Skeletal muscle cell (primary cell): ENCODE measurements at places on chromosomes 16 and 17.
A peak's percentile ranks its signal among the peaks of the same experiment; 100 is the strongest.

- DNase-seq: no peak
These were observed 120.2 kb downstream of the RAP1GAP2 start for GRCh38 chr17:2916461-2916860.

DNA sequence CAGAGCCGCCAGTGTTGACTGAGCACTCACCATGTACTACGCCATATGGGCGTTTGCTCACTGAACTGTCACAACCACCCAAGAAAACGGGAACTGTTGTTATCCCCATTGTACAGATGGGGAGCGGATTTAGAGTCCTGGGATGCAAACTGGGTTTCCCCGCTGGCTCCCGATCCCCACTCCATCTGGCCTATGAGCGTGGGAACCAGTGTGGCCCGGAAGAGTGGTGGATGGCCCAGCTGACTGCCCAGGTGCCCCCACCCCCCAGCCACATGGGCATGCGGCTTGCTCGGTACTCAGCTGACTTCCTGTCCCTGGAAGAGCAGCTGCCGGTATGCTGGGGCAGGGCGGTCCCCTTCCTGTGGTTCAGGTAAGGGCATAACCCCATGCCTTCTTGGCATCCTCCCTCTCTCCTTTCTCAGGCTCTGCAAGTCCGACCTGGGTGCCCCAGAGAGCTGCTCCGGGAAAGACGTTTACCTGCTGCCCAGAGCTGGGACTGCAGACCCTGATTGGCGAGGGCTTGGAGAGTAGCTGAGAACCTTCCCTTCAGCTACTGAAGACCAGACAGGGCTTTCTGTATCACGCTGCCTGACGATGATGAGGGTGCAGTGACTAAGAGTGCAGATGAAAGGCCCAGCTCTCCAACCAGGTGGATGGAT, 16.2 kb downstream of the SOCS3 start:
- no peak for DNase-seq

DNA sequence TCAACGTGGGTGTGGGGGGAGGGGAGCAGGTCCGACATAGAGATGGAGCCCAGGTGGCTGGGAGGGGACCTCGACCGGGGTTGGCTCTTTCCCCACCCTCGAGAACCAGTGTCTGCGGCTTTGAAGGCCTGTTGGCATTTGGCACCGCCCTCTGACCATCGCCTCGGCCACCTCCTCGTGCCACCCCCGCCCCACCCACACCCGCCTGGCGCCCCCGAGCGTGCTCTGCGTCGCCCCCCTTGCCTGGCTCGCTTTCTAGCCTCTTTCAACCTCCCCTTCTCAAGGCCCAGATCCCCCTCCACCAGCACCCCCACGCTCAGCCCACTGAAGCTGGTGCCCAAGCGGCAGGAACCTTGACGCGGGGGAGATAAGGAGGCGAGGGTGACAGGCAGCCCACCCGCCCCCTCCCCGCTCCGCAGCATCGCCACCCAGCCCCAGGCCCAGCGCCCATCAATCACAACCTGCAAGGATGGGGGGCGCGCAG, 619 bp downstream of the CACNB1 start:
- no peak for DNase-seq

DNA sequence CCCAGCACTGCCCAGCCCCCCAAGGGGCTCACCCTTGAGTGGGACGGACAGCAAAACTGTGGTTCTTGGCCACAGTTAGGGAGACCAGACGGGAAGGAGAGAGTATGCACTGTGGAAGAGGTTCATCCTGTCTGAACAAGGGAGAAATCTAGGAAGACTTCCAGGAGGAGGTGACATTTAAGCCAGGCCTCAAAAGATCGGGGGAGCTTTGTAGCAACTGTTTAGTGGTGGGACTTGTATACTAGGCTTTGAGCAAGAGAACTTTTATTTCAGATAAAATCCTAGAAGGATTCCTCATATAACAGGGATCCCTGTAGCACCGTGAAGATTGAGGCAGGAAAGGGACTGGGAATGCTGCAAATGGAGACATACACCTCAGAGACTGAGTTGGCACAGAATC, 30.8 kb downstream of the SREBF1 start:
- DNase-seq: no peak

- DNase-seq: peak; percentile 54
These were observed 85.5 kb downstream of the SSH2 start for GRCh38 chr17:29844339-29845048.

DNA sequence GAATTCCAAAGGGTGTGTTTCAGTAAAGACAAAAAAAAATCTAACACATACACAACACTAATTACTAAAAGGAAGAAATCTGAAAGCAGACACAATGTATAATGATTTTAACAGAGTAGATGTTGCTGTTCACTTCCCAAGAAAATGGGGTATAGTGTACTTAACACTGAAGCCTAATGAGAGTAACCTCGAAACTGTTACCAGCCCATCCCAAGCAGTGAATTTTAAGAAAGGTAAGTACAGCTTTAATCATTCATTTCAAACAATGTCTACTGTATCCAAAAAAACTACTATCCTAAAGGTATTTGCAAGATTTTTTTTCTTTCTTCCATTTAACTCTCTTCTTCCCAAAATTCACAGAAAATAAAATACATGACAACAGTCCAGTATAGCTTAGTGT, 8.3 kb downstream of the GRB2 start:
- no peak for DNase-seq

DNA sequence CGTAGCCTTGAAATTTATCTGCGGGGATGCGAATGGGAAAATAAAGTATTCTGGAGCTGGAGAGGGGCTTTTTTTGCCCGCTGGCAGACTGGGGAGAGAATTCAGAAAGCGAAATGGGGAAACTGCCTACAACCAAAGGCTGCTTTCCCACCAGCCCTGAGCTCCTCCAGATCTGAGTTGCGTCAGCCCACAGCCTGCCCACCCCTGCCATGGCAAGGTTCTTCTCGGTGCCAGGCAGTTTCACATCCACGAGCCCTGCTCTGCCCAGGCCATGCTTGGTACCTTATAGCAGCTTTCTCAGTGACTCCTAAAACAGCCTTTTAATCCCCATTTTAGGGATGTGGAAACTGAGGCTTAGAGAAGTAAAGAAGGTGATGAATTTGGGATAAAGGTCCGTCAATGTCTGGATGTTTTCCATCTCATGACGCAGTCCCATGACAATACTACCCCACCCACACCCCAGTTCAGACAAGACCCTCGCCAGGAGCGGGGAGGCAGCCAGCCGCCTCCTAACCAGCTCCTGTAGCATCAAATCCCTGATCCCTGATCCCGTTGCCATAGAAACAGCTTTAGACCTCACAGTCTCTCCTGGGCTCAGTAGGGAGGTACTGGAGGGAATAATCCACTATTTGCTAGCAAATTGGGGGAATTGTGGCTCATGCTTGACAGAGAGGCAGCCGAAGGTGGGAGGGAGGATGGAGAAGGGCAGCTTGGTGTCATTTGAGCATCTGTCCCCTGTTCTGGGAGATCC, 113.5 kb downstream of the MGAT5B start:
- DNase-seq: no peak

- DNase-seq: no peak
These were observed 3.1 kb downstream of the RNF227 start for GRCh38 chr17:7912927-7913524.

GRCh38 chr16:23950898-23951297, 115.1 kb downstream of the PRKCB start:
- no peak for DNase-seq

- DNase-seq: no peak
These were observed 305.4 kb downstream of the FOXL1 start for GRCh38 chr16:86883583-86884389.

GRCh38 chr16:21260870-21261791, 17.0 kb downstream of the CRYM start:
- peak; percentile 84 for DNase-seq

- DNase-seq: no peak
These were observed 6.5 kb upstream of the TRAF4 start for GRCh38 chr17:28737316-28737715.

DNA sequence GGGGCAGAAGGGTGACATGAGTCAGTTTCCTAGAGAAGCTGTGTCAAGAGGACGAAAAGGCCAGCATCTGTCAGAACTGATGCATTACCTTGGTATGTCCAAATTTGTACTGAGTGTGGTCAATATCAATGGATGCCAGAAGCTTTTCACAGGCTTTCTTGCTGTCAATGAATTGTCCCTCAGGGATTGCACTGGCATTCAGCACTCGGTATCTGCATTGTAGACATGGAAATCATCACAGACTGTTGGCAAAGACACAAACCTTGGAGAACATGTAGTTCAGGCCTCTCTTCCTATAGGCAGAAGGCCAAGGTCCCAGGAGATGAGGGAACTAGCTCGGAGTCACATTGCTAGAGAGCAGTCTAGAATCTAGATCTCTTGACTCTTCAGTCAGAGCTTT, 16.6 kb downstream of the MYH3 start:
- peak; percentile 56 for DNase-seq

- DNase-seq: no peak
These were observed 10.4 kb downstream of the COG1 start for GRCh38 chr17:73203135-73203787.

GRCh38 chr17:75634376-75634740, 1.1 kb downstream of the SMIM5 start:
- DNase-seq: no peak

- no peak for DNase-seq
These were observed 1.5 kb downstream of the CRHR1 start for GRCh38 chr17:45785480-45786193.

DNA sequence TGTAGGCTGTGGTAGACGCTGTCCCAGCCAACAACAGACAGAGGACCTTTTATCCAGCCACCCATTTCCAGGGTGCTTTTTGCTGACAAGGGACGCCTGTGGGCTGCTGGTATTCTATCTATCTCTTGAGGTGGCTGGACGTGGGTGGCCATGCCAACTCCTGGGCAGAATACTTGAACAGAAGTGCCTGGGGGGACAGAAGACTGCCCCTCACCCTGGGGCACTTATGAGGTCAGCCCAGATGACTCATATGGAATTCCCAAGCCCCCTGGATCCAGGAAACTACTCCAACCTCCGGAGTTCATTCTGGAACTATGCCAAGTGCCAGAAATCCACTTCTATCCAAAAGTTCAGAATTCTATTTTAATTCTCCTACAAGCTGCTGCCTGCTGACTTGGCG, 61.3 kb downstream of the CDRT4 start:
- DNase-seq: no peak

DNA sequence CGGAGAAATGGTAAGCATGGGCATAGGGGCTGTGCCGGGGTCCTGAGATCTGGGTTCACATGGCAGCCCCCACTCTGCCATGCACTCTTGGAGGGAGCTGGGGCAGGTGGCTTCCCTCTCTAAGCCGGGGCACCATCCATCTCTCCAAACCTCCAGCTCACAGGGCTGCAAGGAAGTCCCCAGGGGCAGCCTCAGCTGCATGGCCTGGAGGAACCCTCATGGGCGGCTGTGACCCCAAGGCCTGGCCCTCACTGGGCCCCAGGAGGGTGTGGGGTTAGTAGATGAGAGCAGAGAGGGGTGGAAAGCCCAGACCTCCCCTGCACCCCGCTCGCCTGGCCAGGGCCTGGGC, 2.6 kb downstream of the CTRB2 start:
- DNase-seq: no peak
